ENCODE measurements at places on chromosomes 6 and 20.

DNA sequence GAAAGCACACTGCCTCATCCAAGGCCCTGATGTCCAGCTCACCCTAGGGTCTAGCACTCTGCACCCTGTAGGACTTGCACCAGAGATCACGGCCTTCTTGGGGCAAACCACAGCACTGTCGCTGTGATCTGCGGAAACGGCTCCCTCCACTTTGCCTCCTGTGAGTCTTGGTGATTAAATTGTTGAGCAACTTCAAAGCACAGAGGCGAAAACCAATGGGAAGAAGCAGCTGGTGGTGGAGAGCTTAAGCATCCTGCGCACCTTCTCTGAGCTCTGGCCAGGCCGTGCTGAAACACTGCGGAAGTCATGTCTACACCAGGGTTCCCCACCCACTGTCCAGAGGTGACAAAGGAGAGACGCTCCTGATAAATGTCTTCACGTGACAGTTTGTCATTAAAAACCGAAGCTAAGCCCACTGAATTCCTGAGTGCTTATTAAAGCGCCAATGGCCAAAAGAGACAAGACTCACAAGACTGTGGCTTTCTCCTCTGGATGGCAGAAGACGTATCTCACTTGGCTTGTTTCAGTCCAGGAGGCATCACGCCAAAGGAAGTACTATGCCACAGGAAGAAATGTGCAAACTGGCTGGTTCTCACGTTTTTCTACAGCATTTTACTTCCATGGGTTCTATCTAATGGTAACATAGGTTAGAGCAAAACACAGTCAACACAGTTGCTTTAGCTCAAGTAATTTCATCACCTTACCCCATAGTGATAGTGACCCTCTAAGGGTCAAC is 3.1 kb downstream of the RAMACL start:
- DNase-seq: no peak

DNA sequence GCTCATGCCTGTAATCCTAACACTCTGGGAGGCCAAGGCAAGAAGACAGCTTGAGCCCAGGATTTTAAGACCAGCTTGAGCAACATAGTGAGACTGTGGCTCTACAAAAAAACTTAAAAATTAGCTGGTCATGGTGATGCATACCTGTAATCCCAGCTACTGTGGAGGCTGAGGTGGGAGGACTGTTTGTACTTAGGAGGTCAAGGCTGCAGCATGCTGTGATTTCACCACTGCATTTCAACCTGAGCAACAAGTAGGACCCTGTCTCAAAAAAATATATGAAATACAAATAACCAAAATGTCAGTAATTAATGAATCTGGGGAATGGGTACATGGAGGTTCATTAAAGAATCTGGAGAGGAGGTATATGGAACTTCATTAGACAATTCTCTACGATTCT is 9.9 kb downstream of the FKBP5 start:
- DNase-seq: no peak

DNA sequence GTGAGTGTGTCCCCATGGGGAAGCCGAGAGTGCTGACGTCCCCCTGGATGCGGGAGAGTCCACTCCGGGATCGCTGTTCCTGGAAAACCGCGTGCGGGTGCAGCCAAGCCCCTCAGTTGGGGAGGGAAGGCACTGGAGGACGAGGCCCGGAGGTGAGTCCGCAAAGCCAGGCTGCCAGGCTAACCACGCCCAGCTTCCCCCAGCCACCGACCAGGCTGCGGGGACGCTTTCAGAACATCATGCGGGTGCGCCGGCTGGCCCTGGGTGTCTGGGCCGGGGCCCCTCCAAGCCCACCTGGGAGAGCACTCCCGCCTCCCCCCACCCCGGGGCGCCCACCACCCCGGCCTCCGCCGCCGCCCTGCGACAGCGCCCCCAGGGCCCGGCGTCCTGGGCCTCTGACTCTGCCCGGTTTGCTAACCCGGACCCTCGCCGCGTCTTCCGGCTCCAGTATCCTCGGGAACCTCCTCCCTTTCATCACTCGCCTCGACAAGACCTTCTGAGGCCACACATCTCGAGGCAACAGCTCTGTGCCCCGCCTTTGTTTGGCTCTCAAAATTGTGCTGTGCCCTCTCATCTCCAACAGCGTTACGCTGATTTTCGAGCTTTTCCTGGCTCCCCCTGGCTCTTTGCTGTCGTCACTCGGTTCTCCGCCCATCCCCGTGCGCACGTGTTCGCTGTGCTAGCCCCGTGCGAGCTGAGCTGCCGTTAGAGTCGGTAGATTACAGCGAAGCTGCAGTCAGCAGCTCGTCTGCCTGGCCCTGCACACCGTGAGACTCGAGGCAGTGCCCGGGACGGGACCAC is 47.1 kb upstream of the ENTPD6 start:
- no peak for DNase-seq

DNA sequence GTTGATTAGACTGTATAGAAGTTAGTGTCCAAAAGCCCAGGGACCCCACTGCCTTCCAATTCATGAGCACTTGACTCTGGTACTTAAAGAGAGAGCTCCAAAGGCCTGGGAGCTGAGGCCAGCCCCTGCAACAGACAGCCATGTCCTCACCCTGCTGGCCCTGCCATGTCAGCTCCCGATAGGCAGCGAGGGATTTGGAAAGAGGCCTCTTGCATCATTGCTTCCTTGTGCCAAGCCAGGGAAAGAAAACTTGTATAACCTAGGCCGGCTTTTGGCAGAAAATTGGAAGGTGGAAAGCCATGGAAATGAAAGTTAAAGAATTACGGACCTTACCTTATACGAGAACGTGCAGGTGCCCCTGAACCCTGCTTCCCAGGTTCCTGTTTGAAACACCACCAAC is 8.4 kb upstream of the PCK1 start:
- DNase-seq: no peak

- DNase-seq: no peak
Measured at GRCh38 chr6:12436683-12437082, 146.5 kb downstream of the EDN1 start.

Measured in GM12864 (cell line).